Astrocyte of the cerebellum (primary cell): ENCODE measurements at places on chromosomes 6 and 20.

GRCh38 chr6:136889271-136890193, 32.6 kb upstream of the SLC35D3 start:
- DNase-seq: no peak

- DNase-seq: no peak
These were observed 69.2 kb upstream of the TXNDC5 start for GRCh38 chr6:7979831-7980230.

- DNase-seq: no peak
These were observed 102.3 kb downstream of the DLL1 start for GRCh38 chr6:170188571-170189001.

DNA sequence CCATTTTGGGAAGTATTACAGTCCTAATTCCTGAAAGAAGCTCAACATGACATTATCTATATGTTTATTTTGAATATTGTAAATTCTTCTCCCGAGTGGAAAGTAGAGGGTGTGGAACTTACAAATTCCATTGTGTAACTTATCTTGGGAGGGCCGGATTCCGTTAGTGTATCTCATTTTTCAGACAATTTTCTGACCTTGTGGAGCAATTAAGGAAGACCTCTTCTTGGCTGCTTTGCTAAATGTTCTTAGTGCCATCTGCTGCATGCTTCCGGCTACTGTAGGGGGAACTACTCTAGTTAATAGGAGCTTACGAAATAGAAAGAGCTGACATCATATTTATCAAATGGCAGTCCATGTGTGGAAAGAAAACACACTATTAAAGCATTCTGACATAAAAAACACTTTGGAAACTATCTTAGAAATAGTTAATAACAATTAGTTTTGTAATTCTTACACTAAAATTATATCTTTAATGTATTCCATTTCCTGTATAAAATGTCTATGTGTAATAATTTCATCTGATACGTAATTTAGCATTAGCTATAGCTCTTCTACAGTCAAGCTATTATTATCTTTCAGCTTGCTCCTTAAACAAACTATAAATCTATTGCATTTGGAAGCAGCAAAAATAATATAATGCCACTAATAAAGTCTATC, 41.5 kb upstream of the KCNQ5 start:
- DNase-seq: peak; percentile 67

- DNase-seq: no peak
These were observed 144.9 kb downstream of the TFAP2A start for GRCh38 chr6:10269814-10270472.

DNA sequence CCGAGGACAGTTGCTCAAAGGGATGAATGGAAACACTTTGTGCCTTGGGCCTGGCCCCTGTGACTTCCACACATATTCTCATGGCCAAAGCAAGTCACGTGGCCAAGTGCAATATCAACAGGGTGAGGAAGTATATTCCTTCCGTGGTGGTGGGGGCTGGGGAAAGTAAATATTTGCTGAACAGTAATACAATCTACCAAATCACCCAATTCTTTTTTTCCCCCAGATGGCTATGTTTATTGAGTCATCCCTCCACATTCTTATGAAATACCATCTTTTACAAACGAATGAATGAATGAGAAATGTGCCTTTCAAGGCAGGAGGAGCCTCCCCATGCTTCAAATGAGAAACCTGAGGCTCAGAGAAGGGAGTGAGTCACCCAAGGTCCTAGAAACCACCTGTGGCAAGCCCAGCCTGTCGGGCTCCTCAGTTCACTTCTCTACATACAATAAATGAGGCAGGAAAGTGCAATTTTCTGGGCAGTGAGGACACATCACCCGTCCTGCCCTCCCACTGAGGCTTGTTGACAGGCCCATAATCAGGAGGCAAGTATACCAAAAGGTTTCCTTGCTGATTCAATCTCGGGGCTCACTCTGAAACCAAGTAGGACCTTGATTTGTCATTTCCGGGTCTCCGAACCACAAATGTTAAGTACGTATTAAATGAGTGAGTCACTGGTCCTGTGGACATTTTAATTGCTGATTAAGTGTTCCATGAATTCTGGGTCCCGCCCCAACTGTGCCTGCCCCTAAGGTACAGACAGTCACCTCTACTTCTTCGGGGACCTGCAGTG, 25.3 kb upstream of the TOP1 start:
- DNase-seq: peak; percentile 95

GRCh38 chr6:41200901-41201763, at the start of gene TREML2:
Gene TREML2, minus strand, starts transcription at chr6:41201149. Its CDS starts 141 bp downstream, at chr6:41201008.
- no peak for DNase-seq

DNA sequence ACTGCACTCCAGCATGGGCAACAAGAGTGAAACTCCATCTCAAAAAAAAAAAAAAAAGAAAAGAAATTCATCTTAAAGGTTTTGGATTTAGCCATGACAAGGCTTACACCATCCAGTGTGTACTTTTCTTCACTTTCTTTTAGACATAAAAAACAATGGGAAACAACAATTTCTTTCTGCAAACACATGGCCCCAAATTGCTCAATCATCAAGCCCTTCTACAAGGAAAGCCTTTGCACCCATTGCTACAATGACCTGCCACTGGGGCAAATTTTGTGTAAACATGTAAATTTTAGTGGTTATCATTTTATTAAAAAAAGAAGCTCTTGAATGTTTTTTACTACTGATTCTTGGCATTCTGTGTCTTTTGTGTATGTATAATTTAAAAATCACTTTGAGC, 131.8 kb upstream of the QKI start:
- no peak for DNase-seq

GRCh38 chr6:35178012-35178411, 35.7 kb upstream of the SCUBE3 start:
- no peak for DNase-seq

DNA sequence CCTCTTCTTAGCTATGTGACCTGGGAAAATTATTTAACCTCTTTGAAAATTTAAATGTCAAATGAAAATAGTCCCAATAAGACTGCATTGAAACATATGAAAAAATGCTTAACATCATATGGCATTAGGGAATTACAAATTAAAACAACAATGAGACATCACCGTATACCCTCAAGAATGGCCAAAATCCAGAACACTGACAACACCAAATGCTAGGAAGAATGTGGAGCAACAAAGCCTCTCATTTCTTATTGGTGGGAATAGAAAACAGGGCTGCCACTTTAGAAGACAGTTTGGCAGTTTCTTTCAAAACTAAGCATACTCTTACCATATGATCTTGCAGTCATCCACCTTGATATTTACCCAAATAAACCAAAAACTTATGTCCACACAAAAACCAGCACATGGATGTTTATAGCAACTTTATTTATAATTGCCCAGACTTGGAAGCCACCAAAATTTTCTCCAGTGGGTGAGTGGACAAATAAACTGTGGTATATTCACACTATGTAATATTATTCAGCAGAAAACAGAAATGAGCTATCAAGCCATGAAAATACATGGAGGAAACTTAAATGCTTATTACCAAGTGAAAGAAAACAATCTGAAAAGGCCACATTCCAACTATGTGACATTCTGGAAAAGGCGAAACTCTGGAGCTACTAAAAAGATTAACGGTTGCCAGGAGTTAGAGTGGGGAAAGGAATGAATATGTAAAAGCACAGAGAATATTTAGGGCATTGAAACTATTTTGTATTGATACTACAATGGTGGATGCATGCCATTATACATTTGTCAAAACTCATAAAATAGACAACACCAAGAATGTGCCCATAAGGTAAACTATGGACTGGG, 459.9 kb downstream of the GRIK2 start:
- no peak for DNase-seq

DNA sequence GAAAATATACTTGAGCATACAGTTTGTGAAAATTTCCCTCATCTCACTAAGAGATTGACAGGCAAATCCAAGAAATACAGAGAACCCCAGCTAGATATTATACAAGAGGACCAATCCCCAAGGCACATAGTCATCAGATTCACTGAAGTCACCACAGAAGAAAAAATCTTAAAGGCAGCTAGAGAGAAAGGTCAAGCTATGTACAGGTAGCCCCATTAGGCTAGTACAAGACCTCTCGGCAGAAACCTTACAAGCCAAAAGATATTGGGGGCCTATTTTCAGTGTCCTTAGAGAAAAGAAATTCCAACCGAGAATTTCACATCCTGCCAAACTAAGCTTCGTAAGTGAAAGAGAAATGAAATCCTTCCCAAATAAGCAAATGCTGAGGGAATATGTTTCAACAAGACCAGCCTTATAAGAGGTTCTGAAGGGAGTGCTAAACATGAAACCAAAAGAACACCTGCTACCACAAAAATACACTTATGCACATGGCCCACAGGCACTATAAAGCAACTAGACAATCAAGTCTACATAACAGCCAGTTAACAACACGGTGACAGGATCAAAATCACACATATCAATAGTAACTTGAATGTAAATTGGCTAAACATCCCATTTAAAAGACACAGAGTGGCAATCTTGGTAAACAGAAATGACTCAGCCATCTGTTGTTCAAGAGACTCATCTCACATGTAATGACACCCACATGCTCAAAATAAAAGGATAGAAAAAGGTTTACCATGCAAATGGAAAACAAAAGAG, 96.3 kb downstream of the FHL5 start:
- no peak for DNase-seq

DNA sequence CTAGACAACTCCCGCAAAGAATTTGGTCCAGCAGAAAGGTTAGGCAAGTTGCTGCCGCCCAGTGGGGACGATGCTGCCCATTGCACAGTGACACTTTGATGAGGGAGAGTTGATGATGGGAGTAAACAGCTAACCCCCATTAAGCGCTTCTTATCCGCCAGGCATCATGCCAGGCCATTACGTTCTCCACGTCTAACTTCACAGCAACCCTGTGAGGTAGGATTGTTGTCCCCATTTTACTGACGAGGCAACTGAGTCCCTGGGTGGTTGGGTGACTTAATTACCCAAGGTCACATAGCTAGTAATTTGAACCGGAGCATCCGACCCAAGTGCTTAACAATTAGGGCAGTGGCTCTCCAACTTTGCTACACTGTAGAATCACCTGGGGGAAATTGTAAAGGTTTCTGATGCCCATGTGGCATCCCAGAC, 738 bp downstream of the RALGAPB start:
- no peak for DNase-seq

- no peak for DNase-seq
These were observed 179.8 kb downstream of the DTNBP1 start for GRCh38 chr6:15483060-15483459.

GRCh38 chr6:144586986-144587385, 301.9 kb downstream of the UTRN start:
- DNase-seq: no peak

DNA sequence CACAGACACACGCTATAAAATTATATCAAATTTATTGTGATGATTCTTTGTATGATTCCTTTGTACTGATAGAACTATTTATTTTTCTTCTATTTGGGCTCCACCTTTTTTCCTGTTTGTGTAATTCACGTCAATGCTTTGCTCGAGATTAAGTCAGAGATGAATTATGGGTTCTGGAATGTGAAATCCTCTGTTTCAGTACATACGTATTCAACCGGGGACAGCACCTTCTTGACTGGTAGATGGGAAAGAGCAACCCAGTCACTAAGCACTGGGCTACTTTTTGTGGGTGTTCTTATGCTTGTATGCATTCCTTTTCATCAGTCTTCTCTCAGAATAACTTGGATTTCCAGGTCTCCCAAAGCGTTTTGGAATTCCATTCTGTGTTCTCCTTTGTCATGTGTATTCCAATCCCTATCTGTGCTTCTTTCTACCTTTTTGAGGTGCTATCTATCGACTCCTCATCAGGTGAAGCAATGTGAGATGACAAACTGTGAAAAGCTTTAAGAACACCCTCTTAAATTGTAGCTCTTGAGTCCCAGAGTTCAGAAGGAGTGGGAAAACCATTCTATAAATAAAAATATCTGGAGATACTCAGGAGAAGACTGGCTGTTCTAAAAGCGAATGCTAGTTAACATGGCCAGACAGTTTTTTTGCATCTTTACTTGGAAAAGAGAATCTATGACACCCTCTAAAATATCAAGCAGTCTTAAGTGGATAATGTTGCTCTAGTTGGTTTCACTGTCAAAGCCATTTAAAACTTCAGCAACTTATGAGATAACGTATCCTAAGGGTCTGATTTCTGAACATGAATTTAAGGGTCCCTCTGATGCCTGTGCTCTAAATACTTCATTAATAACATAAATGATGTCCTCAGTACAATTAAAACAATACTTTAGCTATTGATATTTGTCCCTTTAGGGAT, 197.7 kb upstream of the PREP start:
- no peak for DNase-seq

DNA sequence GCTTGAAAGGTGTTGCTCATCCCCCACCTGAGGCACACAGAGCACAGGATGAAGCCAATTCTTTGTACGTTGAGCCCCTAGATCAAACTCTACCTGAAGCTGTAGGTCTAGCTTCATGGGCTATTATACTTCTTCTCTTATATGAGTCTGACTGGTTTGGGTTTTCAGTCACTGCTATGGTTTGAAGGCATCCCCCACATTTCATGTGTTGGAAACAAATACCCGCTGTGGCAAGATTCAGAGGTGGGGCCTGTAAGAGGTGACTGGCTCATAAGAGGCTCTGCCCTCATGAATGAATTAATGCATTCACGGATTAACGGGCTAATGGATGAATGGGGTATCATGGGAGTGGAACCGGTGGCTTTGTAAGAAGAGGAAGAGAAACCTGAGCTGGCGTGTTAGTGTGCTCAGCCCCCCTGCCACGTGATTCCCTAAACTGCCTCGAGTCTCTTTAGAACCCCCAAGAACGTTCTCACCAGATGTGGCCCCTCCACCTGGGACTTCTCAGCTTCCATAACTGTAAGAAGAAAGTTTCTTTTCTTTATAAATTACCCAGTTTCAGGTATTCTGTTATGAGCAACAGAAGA, 39.2 kb downstream of the PREX1 start:
- DNase-seq: no peak

DNA sequence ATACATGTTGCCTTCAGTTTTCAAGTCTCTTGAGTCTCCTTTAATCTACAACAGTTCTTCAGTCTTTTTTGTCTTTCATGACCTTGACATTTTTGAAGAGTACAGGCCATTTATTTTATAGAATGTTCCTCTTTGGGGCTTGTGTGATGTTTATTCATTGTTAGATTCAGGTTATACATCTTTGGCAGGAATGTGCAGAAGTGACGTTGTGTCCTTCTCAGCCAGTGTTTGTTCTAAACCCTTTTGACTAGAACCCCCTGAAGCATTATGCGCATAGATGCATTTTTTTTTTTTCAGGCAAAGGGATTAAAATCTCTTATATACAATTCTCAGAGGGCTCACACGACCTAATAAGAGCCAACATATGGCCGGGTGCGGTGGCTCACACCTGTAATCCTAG, 11.2 kb upstream of the NCOA5 start:
- no peak for DNase-seq

GRCh38 chr20:63636752-63637628, 10.1 kb upstream of the GMEB2 start:
- DNase-seq: no peak

GRCh38 chr6:107656401-107656800, 166.5 kb downstream of the SOBP start:
- no peak for DNase-seq

GRCh38 chr20:45432294-45432693, 16.4 kb downstream of the PIGT start:
- no peak for DNase-seq
